ENCODE measurements at places on chromosomes 7 and 10.

- no peak for DNase-seq
Measured at GRCh38 chr7:435630-436366, 83.8 kb downstream of the PDGFA start.

DNA sequence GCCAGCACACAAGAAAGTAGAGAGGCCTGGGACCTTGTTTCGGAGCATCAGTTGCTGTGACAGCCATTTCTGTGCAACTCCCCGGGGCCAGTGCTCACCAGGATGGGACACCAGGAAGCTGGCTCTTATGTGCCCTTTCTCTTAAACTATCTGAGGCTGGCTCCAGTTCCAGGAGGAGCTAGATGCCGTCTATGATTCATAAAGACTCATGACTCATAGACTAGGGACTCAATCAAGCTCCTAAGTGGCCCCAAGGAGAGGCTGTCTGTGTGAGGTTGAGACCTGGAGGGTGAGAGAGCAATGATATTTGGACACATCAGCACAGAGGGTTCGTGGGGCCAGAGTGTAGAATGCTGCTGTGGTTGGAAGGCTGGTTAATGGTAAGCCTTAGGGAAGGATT lies 580.1 kb downstream of the CCSER2 start:
- DNase-seq: no peak

GRCh38 chr10:46094931-46095750 lies 49.1 kb upstream of the MSMB start:
- no peak for DNase-seq

DNA sequence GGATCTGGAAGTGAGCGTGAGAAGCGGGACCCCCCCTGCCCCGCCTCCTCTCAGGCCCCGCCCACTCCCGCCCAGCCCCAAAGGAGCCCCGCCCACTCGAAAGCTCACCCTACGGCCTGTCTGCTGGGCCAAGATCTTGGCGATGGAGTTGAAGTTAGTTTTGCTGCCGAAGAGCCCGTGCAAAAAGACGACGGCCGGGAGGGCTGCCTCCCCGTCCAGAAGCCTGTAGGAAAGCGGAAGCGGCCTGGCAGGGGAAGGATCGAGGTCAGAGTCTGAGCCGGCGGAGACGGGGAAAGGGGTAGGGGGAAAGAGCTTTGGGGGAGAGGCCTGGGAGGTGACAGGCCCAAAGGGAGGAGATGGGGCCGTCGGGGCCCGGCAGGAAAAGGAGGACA lies 386 bp downstream of the ABHD11 start:
- DNase-seq: no peak

- DNase-seq: no peak
Measured at GRCh38 chr7:126957443-126957842, 295.3 kb downstream of the GRM8 start.

DNA sequence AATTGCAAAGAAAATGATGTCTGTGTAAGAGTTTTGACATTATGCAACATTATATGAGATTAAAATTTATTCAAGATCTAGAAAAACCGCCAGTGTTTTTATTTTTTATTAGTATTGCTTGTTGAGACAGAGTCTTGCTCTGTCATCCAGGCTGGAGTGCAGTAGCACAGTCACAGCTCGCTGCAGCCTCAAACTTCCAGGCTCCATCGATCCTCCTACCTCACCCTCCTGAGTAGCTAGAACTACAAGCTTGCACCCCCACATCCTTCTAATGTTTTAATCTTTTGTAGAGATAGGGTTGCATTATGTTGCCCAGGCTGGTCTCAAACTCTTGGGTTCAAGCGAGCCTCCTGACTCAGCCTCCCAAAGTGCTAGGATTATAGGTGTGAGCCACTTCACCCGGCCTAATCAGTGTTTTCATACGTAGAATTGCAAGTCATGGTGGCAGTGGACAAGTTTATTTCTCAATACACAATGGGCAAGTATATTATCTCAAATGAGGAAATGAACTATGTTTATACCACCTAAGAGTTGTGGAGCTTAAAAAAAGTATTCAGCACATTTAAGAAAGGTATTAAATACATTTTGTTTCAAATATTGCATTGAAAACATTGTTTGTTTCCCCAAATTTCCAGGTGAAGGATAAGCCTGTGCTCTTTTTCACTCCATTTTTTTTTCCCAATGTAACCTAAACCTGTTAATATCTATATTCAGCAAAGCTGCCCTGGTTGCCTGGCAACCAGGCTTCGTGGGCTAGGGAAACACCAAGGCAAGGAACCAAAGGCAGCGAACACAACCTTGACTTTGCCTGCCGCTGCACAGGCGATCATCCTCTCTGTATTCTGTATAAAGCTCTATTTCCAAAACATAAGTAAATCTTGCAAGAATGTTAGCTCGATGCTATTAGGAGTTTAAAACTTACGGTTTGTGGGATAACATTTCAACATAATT lies 163.9 kb downstream of the CACNB2 start:
- DNase-seq: no peak

DNA sequence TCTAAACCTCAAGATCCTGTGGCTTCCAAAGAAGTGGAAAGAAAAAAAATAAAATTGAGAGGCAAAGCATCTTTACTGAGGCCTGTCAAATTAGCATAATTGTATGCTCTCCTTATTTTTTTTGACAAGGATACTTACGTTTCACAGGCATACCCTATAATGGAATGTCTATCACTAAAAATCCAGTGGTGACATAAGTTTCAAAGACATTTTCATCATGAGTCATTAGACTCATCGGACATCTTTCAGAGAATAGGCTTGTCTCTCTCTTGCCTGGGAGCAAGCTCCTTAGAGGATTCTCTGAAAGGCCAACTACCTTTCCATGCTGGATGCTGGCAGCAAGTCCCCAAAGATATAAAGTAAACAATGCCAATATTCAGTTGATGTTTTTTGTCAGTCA lies 380.7 kb upstream of the STEAP1 start:
- no peak for DNase-seq

DNA sequence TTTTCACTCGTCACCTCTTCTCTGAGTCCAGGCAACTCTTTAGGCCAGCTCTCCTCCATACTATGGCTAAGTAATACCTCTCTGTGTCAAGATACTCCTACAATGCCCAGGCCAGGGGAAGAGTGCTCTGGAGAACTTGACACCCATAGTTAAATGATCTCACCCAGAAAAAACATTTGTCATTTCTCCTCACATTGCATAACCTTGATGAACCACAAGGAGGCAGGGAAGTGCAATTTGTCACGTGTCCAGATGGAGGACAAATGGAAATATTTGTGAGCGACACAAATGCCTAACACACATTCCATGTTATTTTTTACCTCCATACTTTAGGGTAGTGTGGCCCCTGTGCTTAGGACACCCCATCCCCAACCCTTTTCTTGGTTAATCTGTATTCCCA lies 78.3 kb downstream of the HTR7 start:
- no peak for DNase-seq

GRCh38 chr7:1696671-1697498 lies 26.8 kb downstream of the ELFN1 start:
- no peak for DNase-seq

GRCh38 chr7:41459623-41460261 lies 243.1 kb downstream of the INHBA start:
- no peak for DNase-seq

DNA sequence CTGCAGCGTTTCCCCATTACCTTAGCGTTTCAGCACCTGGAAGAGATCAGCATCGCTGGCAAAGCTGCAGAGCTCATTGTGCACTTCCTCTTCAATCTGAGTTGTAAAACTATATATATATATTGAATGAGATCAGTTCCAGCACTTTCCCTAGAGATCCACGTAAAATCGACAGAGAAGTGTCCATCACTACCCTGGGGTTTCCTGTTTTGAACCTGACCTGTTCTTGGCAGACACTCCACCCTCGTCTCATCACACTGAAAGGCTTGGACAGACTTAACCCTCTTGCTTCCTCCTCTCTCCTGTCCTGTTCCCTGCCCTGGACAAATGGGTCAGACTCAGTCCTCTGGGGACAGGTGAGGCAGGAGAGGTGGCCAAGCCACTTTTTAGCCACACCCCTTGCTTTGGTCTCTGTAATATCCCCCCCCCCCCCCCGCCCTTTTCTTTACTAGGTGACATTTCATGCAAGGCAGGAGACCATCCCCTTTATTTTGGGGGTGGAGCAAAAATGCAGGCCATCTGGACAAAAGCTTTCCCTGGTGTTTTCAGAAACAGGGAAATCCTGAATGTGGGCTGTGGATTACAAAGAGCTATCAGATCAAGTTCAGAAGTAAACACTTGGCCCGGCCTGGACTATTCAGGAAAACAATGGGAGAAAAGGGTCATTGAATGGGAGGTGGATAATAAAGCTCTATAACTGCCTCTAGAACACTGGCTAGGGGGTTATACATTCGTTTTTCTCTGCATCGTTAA lies 83.7 kb upstream of the KDM7A start:
- DNase-seq: no peak

DNA sequence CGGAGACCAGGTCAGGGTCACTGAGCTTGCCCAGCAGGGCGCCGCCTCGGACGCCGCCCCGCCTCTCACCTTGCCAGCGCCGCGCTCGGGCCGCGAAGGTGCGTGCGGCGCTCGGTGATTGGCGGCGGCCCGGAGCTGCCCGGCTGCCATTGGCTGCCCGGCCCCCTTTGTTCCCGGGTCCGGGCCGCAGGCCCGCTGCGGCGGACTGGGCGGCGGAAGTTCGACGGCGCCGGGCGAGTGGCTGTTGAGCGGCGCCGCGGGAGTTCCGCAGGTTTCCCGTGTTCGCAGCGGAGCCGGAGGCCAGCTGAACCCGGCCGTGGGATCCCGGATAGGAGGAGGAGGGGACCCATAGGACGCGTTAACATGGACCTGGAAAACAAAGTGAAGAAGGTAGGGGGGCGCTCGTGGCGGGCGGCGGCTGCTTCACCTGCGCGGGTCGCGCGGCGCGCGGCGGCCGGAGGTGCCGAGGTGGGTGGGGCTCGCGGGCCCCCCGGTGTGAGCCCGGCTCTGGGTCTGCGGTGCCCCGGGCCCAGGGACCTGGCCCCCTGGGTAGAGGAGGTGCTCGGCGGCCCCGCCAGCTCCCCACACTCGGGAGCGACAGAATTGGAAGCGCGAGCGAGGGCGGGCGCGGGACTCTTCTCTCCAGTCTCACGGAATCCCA lies at the start of gene TES:
Gene TES (plus strand): TSS at position 195 of the 661 bp plus-strand sequence. CDS start 169 bp downstream, at position 364.
- peak; percentile 50 for DNase-seq

GRCh38 chr7:84637568-84638338 lies 443.2 kb upstream of the SEMA3A start:
- peak; percentile 30 for DNase-seq

- no peak for DNase-seq
Measured at GRCh38 chr7:142188154-142188553, 69.7 kb downstream of the PRSS58 start.

DNA sequence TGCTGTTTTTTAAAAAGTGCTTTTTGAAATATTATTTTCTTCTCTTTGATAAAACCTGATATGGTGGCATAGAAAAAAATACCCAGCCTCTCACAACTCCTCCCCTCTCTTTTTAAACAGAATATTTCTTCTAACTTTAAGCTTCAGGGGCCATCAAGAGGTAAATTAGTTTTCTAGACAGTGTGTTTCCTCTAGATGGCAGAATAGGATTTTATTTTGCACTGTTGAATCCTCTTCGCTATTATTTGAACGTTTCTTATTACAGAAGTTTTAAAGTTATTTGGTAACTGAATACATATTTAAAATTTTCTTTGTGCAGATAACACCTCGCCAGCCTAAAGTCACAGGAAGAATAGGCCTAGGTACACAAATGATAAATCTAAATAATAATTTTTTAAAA lies 30.3 kb downstream of the ARL5B start:
- no peak for DNase-seq

DNA sequence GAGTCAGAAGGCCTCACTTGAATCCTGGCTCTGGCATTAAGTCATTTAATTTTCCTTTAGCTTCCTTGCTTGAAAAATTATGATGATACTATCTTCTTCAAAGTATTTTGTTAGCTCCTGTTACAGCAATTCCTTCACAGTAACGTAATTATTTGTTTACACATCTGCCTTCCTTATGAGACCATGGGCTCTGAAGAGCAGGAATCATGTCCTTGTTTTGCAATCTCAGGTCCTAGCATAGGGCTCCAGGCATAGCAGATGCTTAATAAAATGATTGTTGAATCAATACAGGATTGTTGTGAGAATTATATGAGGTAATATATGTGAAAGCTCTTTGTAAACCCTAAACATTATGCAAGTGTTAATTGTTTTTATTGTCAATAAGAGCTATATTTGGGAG lies 25.5 kb downstream of the KLHDC10 start:
- no peak for DNase-seq

- no peak for DNase-seq
Measured at GRCh38 chr7:133234961-133235875, 17.7 kb upstream of the EXOC4 start.

DNA sequence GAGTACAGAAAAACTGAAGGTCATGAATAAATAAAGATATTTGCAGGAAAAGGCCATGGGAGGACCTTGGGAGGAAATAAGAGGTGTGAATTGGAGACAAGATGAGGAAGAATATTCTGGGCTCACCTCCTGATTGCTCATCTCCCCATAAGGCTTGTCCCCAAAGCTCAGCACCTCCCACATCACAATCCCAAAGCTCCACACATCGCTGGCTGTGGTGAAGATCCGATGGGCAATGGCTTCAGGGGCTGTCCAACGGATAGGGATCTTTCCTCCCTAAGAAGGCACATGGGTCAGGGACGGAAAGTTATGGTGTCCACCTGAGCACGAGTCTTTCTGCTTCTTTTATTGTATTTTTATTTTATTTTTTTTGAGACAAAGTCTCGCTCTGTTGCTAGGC lies 12.9 kb downstream of the ZYX start:
- DNase-seq: no peak

GRCh38 chr7:26550492-26550891 lies 258.8 kb downstream of the SNX10 start:
- no peak for DNase-seq

- DNase-seq: no peak
Measured at GRCh38 chr10:70479626-70480238, 1.2 kb downstream of the PALD1 start.

DNA sequence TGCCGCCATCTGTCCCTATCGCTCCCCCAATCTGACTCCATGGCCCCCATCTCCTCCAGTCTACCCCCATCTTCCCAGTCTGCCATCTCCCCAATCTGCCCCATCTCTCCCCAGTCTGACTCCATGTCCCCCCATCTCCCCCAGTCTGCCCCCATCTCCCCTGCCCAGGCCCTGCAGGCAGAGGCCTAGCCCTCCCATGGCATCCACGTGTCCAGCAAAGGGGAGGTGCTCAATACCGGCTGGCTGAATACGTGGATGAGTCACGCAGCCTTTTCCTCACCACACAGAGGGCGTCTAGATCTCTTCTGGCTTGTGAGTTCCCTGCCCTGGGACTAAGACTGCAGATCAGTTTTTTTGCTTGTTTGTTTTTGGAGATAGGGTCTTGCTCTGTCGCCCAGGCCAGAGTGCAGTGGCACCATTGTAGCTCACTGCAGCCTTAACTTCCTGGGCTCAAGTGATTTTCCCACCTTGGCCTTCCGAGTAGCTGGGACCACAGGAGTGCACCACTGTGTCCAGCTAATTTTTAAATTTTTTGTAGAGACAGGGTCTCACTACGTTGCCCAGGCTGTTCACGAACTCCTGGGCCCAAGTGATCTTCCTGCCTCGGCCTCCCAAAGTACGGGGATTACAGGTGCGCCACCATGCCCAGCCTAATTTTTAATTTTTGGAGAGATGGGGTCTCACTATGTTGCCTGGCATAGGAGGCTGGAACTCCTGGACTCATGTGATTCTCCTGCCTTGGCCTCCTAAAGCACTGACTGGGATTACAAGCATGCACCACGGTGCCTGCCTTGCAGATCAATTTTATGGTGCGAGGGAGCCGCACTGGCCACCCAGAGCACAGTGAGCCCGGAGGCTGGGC lies 15.3 kb upstream of the GPR146 start:
- peak; percentile 76 for DNase-seq
